Activated B cell treated with CpG ODN at 0.5 μM for 24 hours (primary cell): ENCODE measurements at places on chromosomes 5 and 9.
A peak's percentile ranks its signal among the peaks of the same experiment; 100 is the strongest.

DNA sequence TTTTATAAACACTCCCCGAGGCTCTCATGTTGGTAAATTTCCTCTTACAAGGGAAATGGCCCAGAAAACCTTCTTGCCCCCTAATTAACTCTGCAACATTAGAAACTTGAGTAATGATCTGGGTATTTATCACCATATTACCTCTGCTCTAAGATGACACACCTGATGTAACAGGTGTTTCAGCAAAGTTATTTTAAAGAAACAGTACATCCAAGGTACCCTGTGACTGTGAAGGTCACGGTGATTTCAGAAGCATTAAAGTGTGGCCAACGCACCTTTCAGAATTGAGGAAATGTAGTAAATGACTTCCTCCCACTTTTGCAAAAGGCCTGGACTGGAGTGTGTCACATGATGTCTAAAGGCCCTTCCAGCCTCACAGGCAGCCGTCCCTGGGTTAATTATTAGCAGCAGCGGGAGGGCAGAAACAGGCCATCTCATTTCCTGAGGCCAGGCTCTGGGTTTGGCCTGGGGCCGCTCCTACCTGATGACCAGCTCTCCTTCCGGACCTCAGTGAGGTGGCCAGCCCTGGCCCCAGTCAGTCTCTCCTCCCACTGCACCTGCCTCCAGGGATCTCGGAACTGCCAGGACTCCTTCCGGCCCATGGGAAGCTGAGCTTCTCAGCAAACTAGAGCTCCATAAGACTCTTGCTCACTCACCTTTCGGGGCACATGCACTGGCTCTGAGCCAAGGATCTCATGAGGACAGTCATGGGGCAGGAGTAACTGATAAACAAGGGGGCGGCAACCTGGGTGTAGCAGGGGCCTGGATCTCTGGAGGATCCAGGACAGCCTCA lies 20.7 kb downstream of the PTPN3 start:
- DNase-seq: no peak

GRCh38 chr9:99368341-99369326 lies 146.6 kb downstream of the SEC61B start:
- peak; percentile 20 for DNase-seq

DNA sequence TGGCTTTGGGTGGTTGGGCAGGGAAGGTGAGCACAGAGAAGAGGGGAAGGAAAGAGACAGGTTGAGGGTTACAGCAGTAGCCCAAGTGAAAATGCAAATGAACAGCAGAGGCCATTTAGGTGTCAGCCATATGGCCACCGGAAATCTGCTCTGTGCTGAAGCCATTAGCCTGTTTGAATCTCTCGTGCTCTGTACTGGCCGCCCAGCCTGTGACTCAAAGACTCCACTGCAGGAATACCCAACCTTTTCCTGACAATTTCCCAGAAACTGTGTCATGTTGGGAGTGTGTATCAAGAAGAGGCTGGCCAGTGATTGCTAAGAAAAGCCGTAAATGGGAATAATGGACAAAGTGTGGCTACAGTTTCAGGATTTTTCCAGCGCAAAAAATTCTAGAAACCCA lies 35.9 kb upstream of the RAI14 start:
- DNase-seq: no peak

DNA sequence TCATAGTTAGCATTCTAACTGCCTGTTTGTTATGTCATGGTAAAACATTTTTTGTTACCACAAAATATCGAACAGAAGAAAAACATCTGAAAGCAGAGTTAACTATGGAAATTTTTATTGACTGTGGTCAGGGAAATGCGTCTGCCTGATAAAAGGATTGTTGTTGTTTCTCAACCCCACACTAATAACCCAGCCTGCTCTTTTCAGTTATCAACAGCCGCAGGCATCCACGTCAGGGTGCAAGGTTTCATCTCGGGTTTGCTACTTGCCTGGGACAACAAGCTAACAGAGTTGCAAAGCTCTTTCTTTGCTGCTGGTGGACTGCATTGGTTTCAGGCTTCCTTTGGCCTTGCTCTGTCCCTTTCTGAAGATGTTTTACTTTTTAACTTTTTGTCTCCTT lies 969.2 kb downstream of the CDH18 start:
- no peak for DNase-seq

DNA sequence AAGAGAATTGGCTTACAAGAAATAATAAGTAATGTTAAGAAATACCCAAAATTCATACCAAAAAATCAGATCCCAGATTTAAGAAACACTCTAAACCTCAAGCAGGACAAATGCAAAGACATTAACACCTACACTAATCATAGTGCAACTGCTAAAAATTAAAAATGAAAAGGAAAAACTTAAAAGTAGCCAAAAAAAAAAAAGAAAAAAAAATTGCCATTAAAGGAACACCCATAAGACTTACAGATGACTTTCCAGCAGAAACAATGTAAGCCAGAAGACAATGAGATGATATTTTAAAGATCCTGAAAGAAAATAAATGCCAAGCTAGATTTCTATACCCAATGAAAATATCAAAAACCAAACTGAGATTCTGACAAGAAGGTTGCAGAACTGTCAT lies 101.5 kb downstream of the DENND1A start:
- no peak for DNase-seq

- DNase-seq: no peak
Observed at GRCh38 chr9:135085830-135086546, 1.5 kb upstream of the OLFM1 start.

DNA sequence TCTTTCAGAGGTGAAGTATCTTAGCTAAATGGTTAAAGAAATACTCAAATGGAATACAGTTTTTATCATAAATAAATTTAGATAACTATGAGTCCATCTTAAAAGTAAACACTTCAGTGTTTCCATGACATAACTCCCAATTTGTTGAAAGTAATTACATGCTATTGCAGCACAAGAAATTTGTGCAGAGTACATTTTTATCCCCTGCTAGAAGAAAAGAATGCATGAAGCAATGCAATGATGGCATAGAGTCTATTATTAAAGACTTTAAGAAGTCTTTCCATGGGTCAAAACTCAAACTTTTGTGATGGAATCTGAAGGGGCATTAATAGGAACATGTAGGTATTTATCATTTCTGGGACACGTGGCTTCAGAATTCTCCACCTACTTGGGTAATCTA lies 106.6 kb upstream of the DPYSL3 start:
- no peak for DNase-seq

- DNase-seq: no peak
Observed at GRCh38 chr5:121503111-121503840, 348.4 kb upstream of the FTMT start.

GRCh38 chr5:74851684-74852353 lies 14.4 kb downstream of the FAM169A start:
- no peak for DNase-seq

DNA sequence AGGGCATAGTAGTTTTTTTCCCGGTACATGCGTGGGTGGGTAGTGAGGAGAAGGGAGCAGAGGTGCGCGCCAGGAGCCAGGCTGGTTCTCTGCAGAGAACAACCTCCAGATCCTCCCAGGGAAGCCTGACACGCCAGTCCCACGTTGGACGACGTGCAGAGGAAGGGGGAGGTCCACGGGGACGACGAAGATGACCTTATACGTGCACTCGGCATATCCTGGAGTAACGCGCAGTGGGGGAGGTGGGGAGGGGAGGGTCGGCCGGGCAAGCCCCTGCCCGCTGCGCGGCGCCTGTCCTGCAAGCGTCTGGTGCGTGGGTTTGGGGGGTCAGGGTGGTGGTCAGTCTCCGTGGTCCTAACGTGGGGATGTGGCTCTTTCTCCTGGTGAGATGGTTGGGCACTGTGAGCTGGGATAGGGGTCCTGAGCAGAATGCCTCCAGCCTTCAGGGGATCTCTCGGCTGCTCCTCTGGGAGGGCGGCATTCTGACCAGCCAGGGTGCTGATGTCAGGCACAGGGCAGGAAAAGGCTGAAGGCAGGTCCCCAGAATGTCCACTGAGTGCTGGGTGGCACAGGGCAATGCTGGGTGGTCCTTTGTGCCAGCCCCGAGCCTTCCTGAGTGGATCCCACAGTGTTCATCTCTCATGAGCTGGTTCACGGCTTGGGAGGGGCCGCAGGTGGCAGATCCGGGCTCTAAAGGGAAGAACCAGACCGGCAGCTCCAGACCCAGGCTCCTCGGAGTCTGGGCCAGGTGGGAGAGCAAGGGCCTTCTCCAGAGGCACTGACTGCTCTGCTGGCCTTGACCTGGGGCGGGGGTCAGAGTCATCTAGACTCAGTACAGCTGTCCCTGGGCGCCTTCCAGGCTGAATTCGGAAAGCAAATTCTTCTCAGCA lies 10.5 kb upstream of the SCGB3A1 start:
- no peak for DNase-seq

DNA sequence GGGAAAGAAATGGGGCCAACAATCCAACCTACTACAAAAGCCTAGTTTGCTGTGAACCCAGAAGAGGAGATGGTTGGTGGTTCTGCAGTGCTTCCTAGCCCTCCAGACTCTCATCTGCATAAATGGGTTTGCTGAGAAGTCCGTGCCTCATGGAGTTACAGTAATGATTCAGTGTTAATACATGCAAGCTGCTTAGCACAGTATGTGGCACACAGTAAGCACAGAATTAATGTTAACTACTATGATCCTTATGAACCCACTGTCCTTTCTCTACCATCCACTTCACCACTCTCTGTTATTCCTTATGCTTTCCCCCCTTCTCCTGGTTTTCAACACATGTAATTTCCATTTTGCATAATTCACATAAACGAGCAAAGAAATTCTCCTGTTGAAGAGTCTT lies 100.0 kb downstream of the ACTBL2 start:
- no peak for DNase-seq

DNA sequence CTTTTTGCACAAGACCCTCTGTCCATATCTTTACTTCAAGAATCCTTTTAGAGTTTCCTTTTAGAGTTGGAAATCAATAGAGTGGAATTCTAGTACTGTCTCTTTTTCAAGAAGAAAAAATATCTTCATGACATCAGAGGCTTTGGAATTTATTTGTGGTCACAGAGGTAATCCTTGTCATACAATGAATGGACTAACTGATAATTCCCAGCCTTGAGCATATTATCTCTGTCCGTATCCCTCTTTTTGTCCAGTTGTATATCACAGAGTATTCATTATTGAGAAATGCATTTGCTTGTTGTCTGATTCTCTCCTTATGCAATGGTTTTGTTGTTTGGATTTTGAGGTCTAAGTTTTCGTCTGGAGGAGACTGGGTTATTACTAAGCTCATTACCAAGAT lies 82.0 kb upstream of the HAPLN1 start:
- DNase-seq: no peak

DNA sequence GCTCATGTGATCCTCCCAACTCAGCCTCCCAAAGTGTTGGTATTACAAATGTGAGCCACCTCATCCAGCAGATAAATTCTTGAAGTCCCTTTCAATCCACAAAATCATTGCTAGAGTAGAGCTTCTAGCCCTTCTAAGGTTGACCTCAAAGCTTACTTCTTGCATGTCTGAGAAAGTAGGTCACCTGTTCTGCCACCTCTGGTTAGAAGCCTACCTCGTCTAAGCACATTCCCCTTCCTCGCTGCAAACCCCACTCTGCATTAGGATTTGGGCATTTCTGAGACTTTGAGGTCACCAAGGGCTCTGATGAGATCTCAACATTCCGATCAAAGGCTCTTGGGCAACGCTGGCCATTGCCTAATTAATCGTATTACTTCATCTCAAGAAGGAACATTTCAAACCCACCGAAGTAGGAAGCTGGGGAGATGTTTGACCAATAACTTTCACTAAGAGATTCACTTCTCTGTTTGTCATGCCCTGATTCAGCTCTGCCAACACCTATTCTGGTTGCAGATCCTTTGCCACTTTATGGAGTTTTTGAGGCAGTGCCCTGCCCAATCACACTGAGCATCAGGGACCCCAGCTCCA lies 8.6 kb downstream of the ADAM19 start:
- DNase-seq: no peak

- no peak for DNase-seq
Observed at GRCh38 chr5:40359093-40359492, 320.6 kb upstream of the PTGER4 start.

DNA sequence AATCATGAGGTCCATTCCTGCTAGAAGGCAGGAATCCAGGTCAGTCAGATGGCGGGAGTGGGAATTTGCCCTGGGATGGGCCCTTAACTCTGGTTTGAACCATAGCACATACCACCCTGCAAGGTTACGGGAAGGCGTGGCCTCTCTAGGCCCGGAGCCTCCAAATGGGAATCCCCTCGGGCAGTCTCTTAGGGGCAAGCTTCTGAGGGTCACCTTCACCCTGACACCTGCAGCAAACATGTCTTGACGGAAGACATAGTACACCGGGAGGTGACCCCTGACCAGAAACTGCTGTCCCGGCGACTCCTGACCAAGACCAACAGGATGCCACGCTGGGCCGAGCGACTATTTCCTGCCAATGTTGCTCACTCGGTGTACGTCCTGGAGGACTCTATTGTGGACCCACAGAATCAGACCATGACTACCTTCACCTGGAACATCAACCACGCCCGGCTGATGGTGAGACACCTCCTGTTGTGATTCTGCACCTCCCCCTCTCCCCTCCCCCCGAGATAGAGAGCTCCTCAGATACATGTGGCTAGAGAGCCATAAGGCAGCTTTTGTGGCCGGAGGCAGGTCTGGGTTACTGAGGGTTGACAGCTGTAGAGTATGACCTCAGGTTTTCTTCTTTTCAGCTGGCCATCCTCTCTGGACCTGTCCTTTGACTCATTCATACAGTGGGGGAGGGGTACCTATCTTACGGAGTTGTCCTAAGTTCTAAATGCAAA lies 957 bp downstream of the PRELID1 start:
- DNase-seq: no peak

- no peak for DNase-seq
Observed at GRCh38 chr5:15630441-15630840, 130.5 kb downstream of the FBXL7 start.

DNA sequence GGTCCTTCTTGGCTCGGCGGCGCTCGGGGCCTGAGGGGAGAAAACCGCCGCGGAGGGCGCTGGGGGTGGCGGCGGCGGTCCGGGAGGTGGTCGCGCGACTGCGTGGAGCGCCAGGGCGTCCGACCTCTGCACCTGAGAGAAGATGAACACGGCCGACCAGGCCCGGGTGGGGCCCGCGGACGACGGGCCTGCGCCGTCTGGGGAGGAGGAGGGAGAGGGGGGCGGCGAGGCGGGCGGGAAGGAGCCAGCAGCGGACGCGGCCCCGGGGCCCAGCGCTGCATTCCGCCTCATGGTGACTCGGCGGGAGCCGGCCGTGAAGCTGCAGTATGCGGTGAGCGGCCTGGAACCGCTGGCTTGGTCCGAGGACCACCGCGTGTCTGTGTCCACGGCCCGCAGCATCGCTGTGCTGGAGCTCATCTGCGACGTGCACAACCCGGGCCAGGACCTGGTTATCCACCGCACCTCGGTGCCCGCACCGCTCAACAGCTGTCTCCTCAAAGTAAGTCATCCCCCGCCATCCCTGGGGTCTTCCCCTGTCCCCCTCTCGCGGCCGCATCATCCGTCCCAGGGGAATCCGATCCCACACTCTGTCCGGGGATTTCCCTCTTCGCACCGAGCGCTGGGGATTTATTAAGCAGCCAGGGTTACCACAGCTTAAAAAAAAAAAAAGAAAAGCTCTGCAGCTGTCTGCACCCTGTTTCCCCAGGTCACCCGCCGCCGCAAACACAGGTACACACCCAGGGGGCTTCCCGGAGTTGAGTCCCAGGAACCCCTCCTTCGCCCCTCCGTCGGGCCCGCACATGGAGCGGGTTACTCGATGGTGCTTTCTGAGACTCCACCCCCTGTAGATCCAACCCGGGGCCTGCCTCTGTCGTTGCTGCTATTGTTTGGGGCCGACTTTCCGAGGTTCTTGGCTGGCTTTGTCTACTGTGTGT lies at the start of gene GTF3C4:
Gene GTF3C4 (plus strand): TSS at position 8 of the 935 bp plus-strand sequence. CDS start 135 bp downstream, at position 143.
- DNase-seq: peak; percentile 59
